Globus pallidus (tissue), 1 donor: ENCODE measurements at places on chromosomes 2 and 18.

GRCh38 chr2:154130821-154131220, 259.1 kb downstream of the GALNT13 start:
- DNase-seq: no peak

- DNase-seq: no peak
These were observed 67.4 kb downstream of the HS1BP3 start for GRCh38 chr2:20583425-20583881.

GRCh38 chr2:196821195-196821594, 12.0 kb upstream of the C2orf66 start:
- no peak for DNase-seq

DNA sequence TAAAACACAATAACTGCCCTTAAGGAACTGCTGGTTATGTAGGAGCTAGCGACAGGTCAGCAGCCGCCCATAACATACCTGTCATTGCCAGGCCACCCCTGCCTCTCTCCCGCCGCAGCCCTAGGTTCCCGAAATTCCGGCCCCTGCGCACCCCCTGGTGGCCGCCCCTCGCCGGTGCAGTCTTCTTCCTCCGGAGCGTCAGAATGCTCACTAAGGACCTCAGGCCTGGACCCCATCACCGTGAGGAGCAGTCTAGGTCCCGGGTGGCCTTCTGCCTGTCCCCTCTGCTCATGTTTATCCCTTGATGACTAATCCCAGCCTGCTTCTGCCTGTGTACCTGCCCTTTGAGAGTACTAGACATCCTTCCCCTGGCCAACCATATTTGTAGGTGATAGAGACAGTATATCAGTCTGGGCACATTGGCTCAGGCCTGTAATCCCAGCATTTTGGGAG, 115.7 kb upstream of the SLC1A4 start:
- DNase-seq: peak; percentile 49

DNA sequence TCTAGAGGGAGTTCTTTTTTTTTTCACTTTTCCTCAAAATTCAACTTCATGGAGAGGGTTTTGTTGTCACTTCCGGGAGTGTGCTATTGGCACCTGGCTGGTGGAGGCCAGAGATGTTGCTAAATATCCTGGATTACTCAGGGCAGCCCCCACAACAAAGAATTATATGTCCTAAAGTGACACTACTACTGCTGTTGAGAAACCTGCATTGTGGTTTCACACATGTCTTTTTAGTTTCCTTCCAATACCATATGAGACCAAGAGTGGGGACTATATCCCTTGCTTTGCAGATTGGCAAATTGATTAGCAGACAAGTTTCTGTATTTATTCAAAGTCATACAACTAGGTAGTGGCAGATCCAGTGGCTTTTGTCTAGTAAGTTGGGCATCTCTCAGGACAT, 826.8 kb downstream of the TRIB2 start:
- DNase-seq: no peak

GRCh38 chr18:54783139-54783538, 45.1 kb upstream of the RAB27B start:
- DNase-seq: no peak

GRCh38 chr2:61512768-61513398, 25.3 kb downstream of the XPO1 start:
- DNase-seq: no peak
